ENCODE measurements at places on chromosomes 6 and 20.

- DNase-seq, result no peak
Measured at GRCh38 chr20:24132246-24132645, 143.7 kb upstream of the GGTLC1 start.

DNA sequence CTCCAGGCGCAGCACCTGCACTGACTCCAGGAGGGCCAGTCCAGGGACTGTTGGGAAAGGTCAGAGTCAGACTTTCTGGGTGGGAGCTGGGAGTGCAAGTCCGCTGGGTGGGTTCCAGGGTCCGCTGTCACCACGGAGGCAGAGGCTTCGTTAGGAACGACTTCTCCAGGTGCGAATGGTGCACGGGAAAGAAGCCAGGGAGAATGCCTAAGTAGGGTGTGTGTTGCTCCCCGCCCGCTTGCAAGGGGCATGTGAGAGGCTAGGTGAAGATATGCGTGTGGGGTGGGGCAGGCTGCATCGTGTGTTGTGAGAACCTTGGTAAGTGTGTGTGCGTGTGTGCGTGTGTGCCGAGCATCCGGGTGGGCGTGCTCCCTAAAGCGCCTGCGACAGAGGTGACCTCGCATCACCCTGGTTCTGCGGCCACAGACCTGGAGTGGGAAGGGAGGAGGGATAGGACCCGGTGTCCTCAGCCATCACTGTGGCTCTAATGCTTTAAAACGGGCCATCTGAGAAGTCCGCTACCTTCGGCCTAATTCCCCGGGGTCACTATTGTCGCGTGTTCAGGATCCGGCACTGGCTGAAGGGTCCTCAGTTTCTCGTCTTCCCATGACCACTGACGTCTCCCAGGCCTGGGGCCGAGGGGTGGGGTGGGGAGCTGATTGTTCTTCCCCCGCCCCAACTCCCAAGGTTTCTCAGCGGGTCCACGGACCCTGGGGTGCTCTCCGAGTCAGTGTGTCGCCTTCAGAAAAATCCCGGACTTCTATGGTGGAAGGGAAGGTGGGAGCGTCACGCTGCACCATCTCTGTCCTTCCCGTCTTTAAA, 6.1 kb downstream of the SLC32A1 start:
- no peak for DNase-seq

GRCh38 chr20:50245498-50246366, 55.1 kb downstream of the CEBPB start:
- peak; percentile 72 for DNase-seq

GRCh38 chr6:13913226-13914001, 11.3 kb upstream of the RNF182 start:
- no peak for DNase-seq

DNA sequence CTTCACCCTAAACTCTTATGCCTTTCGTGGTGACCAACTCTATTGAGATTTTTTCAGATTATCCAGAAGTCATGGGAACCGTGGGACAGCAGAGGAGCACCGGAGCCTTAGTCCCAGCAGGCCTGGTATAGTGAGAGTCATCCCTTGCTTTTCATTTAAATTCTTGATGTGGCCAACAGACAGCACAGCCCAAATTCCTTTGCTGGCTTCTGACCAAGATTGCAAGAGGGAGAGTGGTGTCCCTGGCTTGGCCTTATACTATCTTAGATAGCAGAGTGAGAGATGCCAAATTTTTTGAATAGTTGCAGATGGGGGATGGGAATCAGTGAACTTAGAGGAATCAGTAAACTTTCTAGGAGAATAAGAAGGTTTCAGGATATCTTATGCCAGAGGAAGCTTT, 7.8 kb downstream of the STX11 start:
- DNase-seq, result peak; percentile 38

DNA sequence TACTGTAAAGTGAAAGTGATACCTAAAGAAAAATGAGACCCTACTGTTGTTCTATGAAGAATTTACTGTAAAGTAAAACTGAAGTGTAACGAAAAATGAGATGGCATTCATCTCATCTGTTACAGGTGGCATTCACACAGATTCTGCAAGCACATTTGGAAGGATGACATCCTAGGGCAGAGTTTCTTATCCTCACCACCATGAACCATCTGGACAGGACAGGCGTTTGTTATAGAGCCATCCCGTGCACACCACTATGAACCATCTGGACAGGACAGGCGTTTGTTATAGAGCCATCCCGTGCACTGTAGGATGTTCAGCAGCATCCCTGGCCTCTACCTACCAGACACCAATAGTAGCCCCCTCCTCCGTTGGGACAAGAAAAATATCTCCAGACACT, 294.8 kb downstream of the GMDS start:
- DNase-seq, result no peak
